ENCODE measurements at places on chromosomes 1 and 21. TPM values are rescaled to one million over a fixed set of nuclear protein-coding genes. Genes with fewer than 3 reads are reported as not detected.

Gene LYST
- 19.2 TPM for total RNA-seq

Gene COL16A1
- 11.8 TPM for total RNA-seq

Gene SOAT1
- total RNA-seq = 6.1 TPM

Gene GCSAML
- not detected for total RNA-seq

Gene AXDND1
- total RNA-seq = not detected

Gene IGSF5
- not detected for total RNA-seq

Gene TMEM50A
- 66.2 TPM for total RNA-seq

Gene SLC1A7
- not detected for total RNA-seq

Gene C1orf21
- total RNA-seq = 44.1 TPM

Gene HPCAL4
- total RNA-seq = not detected

Gene DNAI4
- total RNA-seq = 0.56 TPM

GRCh38 chr1:221449194-221449593 lies 292.7 kb downstream of the DUSP10 start:
- ATAC-seq = no peak

DNA sequence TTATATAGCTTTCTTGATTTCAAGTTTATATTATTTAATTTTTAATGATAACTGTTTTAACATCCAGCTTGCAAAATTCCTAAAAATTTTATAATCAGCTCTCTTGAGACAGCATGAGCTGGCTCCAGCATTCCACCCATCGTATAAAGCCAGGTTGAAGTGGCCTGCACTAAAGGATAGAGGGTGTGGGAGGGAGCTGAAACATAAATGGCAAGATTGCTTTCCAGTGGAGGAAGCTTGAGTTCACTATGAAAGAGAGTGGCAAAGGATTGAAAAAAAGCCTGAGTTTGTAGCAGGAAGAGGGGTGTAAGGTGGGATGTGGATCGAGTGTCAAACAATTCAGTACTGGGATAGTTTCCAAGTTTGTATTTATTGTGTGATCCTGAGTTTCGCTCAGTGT lies 48.5 kb upstream of the ZNF644 start:
- no peak for ATAC-seq

- ATAC-seq = no peak
These were observed 6.5 kb upstream of the CTSE start for GRCh38 chr1:206030191-206030590.

DNA sequence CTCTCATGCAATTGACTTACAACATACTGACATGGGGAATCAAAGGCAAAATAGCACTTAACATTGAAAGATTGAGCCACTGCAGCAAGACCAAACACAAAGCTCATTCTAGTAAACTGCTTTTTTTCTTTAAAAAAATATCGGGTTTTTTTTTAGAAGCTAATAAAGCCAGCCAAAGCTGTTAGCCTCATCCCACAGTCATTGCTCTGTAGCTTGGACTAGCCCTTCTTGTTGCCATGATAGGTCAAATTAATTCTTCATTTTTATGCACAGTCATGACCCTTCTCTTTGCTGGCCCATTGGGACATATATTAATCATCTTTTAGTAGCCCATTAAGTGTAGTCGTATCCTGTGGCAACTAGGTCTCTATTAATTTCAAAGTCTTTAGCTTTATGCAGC lies 231.3 kb downstream of the ADGRL2 start:
- no peak for ATAC-seq

DNA sequence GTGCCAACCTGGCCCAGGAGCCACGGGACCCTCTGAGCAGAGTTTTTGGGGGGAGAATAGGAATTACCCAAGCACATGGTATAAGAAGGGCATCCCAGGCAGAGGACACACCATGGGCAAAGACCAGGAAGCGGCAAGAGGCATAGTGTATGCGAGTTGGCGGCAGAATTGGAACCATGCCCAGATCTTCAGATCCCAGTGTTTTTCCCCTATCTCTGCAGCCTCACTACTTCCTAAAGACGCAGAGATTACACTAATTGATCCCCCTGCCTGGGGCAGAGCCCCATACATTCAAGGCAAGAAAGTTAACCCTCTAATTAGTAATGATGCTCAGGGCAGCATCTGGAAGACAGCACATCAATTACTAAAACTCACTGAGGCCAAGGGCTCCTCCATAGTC lies 48.2 kb downstream of the SYT2 start:
- ATAC-seq = no peak

GRCh38 chr1:234610061-234610665 lies at the start of gene IRF2BP2:
IRF2BP2 (minus strand) TSS chr1:234610178; CDS start chr1:234609494, 684 bp downstream.
- ATAC-seq = peak; percentile 42

DNA sequence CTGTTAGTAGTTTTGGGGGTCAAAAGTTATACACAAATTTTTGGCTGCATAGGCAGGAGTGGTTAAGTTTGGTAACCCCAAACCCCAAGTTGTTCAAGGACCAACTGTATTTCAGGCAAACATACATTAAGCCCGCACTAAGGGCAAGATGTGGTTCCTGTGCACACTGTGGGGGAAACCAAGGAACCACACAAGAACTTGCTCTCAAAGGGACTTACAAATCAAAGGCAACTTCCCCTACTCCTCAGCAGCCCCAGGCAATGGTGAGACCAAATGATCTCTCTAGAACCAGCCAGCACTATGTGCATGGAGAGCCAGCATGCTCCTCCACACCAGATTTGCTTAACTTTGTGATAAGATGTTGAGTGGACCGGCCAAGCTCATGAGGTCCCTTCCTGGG lies 35.3 kb downstream of the PACC1 start:
- ATAC-seq = no peak

GRCh38 chr1:54283635-54284385 lies 83.8 kb downstream of the MRPL37 start:
- no peak for ATAC-seq

- no peak for ATAC-seq
These were observed 34.4 kb upstream of the LRP8 start for GRCh38 chr1:53362270-53362669.

GRCh38 chr1:229860926-229861325 lies 206.1 kb upstream of the GALNT2 start:
- no peak for ATAC-seq

DNA sequence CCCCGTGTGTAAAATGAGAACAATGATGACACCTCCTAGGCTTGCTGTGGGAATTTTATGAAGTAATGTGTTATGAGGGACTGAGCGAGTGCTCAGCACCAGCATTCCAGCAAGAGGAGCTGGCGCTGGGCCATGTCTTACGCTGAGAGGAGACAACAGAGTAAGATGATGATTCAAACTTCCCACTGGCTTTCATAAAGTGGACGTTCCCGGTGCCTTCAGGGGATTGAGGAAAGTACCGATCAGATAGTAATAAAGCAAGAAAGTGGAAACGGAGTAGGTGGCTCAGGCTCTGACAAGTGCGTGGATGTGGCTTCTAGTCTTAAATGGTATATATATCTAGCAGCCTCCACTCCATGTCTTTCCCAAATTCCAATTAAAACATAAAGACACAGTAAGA lies 23.8 kb downstream of the EPHA10 start:
- peak; percentile 24 for ATAC-seq

DNA sequence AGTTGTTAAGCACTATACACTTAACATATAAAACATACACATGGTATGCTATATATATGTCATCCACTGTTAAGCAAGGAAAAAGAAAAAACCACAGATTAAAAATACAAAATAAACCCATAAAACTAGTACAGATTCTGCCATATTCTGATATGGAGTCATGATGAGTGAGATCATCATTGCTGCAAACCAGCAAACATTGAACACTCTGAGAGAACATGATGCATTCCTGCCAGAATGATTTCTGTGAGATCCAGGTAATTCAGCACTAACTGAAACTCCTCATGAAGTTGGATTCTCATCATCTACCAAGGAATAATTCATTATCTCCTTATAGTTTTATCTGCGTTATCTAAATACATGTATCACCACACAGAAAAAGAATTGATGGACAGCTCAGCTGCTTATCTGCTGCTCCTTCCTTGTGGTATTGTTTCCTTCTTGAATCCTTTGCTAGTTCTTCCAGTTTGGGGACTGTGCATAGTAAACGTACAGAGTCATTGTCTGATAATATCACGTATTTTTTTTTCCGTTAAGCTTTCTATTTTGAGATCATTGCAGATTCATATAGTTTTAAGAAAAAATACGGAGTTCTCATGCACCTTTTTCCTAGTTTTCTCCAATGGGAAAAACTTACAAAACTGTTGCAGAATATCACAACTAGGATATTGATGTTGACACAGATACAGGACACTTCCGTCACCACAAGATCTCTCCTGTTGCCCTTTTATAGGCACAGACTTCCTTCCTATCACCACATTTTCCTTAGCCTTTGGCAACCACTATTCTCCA lies 9.3 kb downstream of the RAB4A start:
- ATAC-seq = no peak

DNA sequence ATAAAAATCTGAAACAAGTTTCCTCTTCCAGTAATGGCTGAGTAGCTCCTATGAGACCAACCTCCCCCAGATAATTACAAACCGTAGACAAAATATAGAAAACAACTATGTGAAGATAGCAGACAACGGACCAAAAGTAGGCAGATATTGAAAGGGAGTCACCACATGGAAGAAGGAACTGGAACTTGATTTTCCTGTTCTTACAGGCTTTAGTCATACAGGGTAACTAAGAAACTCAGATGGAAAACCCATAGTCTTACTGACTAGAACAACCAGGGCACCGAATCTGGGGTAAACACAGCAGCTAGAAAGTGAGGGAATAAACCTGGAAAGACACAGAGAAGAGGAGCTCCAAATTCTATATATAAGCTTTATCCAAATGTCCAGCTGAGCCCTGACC lies 26.0 kb downstream of the LMX1A start:
- ATAC-seq = peak; percentile 86

DNA sequence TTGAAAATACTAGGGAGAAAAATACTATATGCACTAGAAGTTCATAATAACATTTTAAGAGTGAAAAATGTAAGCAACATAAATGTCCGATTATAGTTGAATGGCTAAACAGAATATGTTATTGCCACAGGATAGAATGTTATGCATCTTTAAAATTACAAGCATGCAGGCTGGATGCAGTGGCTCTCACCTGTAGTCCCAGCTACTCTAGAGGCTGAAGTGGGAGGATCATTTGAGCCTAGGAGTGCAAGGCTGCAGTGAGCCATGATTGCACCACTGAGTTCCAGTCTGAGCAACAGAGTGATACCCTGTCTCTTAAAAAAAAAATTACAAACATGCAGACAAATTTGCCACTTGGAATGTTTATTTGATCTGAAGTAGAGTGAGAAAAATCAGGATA lies 3.0 kb upstream of the BATF3 start:
- ATAC-seq = no peak

DNA sequence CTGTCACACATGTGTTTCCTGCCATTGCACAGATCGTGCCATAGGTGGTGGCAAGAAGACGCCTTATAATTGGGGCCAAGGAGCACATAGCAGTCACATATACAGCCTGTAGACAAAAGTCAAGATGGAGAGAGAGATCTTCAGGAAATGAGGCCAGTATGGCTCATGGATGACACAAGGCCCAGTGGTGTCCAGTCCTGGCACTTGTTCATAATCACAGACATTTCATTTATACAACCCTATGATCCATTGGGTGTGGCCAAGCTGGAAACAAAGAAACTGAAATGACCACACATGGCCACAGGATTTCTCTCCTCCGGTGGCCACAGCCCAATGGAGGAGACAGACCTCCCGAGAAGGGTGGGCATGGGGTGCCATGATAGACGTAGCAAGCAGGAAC lies 78.5 kb upstream of the KAZN start:
- ATAC-seq = no peak

DNA sequence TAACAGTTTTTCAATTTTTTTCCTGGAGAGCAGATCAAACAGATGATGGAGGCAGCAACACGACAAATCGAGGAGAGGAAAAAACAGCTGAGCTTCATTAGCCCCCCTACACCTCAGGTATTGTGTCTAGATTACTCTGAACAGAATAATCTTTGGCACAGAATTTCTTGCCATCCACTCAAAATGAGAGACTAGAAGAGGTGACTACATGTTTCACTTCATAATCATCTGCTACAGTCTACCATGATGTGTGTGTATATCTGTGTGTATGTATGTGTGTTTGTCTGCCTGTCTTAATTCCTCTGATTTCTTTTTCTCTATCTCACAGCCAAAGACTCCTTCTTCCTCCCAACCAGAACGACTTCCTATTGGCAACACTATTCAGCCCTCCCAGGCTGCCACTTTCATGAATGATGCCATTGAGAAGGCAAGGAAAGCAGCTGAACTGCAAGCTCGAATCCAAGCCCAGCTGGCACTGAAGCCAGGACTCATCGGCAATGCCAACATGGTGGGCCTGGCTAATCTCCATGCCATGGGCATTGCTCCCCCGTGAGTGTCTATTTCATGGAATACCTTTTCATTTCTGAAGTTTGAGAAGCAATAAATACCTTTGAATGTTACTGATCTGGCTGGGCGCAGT lies 11.4 kb downstream of the PRPF3 start:
- no peak for ATAC-seq
